ENCODE measurements at places on chromosomes 3 and 15. TPM values are rescaled to one million over a fixed set of nuclear protein-coding genes. Genes with fewer than 3 reads are reported as not detected.
A peak's percentile ranks its signal among the peaks of the same experiment; 100 is the strongest.

The LYZL4 gene
- total RNA-seq = not detected

The C2CD4A gene
- 0.14 TPM for total RNA-seq

The THSD4 gene
- total RNA-seq = 25.6 TPM

The SUSD5 gene
- total RNA-seq = 1.1 TPM

The BRK1 gene
- 112 TPM for total RNA-seq

The IL17RC gene
- 26.9 TPM for total RNA-seq

- no peaks in the 10 kb centered on the region for H3K27me3 ChIP-seq
- no peak for DNase-seq
- H3K4me3 ChIP-seq = no peak overlapping the region
- no peaks in the 10 kb centered on the region for H3K4me1 ChIP-seq
- no peak overlapping the region for H3K27ac ChIP-seq
- H3K36me3 ChIP-seq = no peaks in the 10 kb centered on the region
Observed at GRCh38 chr3:53566461-53567145, 72.2 kb downstream of the CACNA1D start.

- H3K27ac ChIP-seq = peak overlapping the region; percentile 94
- DNase-seq = no peak
- no peaks in the 10 kb centered on the region for H3K27me3 ChIP-seq
- H3K4me1 ChIP-seq = peaks cover 39% of the 10 kb centered on the region
- H3K4me3 ChIP-seq = peak overlapping the region; percentile 89
Observed at GRCh38 chr3:129440618-129441190, 680 bp downstream of the IFT122 start.

DNA sequence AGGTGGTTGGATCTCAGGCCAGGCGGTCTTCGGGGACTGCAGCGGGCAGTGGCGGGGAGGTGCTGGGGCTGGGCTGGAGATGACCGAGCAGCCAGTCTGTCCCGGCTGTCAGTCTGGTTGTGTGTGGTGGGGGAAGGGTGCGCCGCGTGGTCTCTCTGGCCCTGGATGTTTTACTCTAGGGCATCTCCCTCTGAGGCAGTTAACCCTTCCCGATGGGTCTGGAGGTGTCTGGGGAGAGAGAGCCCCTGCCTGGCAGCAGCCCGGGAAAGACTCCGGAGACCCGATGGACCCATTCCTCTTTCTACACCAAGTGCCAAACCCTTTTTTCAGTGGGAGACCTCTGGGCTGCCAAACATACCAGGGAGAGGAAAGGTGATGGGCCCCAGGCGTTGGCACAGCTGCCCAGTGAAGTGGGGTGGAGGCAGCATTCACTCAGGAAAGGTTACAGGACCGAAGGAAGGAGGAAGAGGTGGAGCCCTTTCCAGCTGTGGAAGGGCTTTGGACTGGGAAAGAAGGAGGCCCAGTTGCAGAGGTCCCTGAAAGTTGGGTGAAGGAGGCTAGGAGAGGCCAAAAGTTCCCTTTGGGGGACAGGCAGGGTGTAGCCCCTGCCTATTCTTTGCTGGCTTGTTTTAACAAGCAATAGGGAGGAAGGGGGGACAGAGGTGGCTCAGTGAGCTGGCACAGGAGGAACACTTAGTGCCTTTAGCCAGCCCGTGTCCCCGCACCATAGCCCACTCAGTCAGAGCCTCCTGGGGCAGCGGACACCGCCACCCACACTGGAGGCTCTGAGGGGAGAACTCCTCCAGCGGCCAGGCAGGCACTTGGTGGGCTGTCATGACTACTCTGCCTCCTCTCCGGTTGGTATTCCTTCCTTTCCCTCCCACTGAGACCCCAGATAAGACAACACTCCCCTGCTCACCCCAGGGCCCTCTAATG lies 2.7 kb upstream of the BAHD1 start:
- no peak overlapping the region for H3K4me3 ChIP-seq
- peaks cover 30% of the 10 kb centered on the region for H3K27me3 ChIP-seq
- DNase-seq = no peak
- H3K36me3 ChIP-seq = no peaks in the 10 kb centered on the region
- H3K27ac ChIP-seq = no peak overlapping the region

- H3K4me1 ChIP-seq = peaks cover 6% of the 10 kb centered on the region
- H3K36me3 ChIP-seq = no peaks in the 10 kb centered on the region
- H3K27ac ChIP-seq = peak overlapping the region; percentile 70
Observed at GRCh38 chr3:160448845-160449635, 546 bp downstream of the TRIM59 start.

DNA sequence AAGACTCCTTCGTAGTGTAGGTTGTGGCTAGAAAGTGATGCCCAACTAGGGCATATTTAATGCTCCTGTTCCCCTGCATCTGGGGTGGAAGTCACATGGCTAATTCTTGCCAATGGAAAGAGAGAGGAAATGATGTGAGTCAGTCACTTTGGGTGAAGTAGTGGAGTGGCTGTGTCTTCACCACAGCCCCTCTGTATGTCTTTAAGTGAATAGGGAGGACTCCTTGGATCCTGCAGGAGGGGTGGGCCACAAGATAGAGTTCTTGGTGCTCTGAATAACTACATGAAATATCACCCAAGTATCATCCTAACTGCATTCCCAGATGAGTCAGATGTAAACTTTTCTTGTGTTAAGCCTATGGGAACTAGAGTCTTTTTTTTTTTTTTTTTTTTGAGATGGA lies 17.8 kb upstream of the MB21D2 start:
- DNase-seq = no peak
- no peaks in the 10 kb centered on the region for H3K27me3 ChIP-seq
- H3K27ac ChIP-seq = no peak overlapping the region
- H3K4me1 ChIP-seq = no peaks in the 10 kb centered on the region
- no peaks in the 10 kb centered on the region for H3K36me3 ChIP-seq
- no peak overlapping the region for H3K4me3 ChIP-seq

DNA sequence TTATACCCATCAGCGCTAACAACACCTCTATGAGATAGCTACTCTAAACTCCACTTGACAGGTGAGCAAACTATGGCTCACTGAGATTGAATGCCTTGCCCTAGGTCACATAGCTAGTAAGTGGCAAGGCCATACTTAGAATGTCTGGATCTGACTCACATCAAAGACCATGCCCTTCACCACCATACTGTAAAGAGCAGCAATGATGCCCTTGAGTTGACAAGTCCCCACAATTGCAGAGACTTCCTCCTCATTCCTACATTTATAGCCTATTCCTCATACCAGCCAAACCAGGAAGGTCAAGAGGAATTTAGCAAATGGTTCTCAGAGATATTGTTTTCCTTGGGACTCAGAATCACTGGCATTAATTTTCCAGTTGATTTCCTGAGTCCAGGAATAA lies 157.8 kb upstream of the SNTN start:
- H3K27ac ChIP-seq = no peak overlapping the region
- H3K36me3 ChIP-seq = no peaks in the 10 kb centered on the region
- H3K4me1 ChIP-seq = no peaks in the 10 kb centered on the region
- no peaks in the 10 kb centered on the region for H3K27me3 ChIP-seq

DNA sequence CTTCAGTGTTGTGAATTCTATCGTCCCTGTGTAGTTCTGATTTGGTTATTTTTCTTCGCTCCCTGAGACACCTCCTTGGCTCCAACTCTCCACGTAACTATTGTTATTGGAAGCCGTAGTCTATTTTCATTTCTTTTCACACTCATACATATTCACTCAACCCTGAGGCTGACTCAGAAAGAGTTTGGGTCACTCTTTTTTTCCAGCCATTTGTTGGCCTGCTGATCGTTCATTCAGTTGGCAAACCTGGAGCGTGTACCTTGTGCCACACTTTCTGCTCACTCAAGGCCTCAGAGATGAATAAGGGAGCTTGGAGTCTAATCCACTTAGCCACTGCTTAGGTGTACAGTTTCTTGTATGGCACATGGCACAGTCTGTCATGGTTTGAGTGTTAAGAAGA lies 22.4 kb downstream of the GYG1 start:
- no peak overlapping the region for H3K4me3 ChIP-seq
- no peak for DNase-seq
- H3K4me1 ChIP-seq = no peaks in the 10 kb centered on the region
- H3K27ac ChIP-seq = no peak overlapping the region

DNA sequence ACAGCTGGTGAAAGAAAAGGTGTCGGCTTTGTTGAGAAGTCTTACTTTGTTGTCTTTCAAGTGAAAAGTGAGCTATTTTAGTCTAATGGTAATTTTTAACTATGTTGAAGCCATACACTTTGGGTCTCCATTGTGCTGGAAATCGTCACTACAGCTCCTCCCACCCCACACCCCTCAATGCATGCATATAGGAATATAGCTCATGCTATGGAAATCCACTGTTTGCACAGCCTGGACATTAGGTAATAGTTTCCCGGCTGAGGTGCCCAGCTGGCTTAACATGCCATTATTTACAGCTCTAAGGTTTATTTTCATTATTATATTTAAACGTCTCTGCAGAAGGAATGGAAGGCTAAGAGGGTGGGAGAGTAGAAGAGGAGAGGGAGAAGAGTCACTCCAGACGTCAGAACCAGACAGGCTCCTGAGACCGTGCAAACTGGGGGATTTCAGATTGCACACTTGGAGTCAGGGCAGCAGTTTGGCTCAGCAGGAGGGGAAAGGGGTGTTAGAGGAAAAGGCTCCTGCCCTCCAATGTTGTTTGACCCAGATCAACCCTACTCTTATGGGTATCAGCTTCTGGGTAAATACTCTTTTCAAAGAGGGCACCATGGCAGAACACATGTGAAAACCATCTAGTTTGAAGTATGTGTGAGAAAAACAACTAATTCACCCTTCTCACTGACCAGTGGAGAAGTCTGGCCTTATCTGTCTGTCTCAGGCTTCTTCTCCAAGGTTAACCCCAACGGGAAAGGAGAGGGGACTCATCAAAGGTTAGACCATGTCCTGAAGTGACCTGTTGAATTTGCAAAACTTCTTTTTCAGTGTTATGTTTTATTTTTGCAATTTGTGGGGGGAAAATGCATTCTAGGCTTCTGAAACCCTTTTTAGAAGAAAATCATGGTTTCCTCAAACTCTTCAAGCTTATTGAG lies 218.7 kb upstream of the CTDSPL start:
- no peaks in the 10 kb centered on the region for H3K27me3 ChIP-seq
- DNase-seq = no peak
- no peak overlapping the region for H3K4me3 ChIP-seq
- no peak overlapping the region for H3K27ac ChIP-seq

DNA sequence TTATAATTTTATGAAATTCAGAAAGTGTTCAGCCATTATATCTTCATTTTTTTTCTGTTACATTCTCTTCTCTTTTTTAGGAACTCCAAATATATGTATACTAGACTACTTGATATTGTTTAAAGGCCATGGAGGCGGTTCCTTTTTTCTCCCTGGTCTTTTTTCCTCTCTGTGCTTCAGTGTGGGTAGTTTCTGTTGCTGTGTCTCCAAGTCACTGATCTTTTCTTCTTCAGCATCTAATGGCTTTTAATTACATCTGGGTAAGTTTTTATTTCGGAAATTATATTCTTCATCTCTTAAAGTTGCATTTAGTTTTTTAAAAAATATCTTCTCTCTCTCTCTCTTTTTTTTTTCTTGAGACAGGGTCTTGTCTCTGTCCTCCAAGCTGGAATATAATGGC lies 8.9 kb downstream of the PIGX start:
- H3K4me3 ChIP-seq = no peak overlapping the region
- no peaks in the 10 kb centered on the region for H3K4me1 ChIP-seq
- H3K36me3 ChIP-seq = peaks cover 16% of the 10 kb centered on the region
- H3K27me3 ChIP-seq = no peaks in the 10 kb centered on the region
- DNase-seq = no peak

DNA sequence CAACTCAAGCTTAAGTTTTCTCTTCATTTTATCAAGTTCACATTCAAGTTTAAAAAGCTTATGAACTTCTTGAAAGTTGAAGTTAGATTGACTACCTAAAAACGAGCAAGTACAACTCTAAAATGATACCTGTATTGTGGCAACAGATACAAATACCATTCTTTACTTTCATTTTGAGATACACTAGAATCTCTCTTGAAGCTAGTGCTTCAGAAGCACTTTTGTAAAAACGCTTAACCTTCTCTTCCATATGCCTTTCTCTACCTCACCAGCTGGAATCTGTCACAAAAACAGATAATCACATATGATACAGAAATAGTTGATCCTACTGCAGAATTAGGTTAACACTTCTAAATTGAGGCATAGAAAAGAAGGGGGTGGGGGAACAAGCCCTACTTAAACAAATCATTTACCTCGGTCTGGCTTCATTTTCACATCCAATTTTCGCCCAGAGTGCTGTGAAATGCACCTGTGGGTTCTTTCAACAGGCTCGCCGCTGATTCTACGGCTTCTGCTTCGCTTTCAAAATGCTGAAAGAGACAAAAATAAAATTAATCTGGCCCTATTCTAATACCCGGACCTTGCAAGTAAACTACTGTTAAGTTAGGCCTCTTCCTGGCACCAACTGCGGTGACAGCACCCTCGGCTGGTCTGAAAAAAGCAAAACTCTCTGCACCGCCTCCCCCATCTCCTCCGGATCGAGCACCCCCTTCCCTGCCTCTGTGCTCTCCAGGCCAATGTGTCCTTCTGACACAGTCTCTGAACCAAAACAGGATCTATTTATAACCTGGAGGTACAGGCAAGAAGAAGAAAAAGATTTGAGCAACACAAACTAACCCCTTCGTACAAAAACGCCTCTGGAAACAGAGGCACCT lies 1.4 kb downstream of the ATOSA start:
- peak overlapping the region; percentile 75 for H3K4me3 ChIP-seq
- H3K36me3 ChIP-seq = peaks cover 30% of the 10 kb centered on the region
- H3K27ac ChIP-seq = peak overlapping the region; percentile 96
- H3K27me3 ChIP-seq = no peaks in the 10 kb centered on the region
- peaks cover 36% of the 10 kb centered on the region for H3K4me1 ChIP-seq
- peak; percentile 65 for DNase-seq

- H3K4me3 ChIP-seq = no peak overlapping the region
- no peaks in the 10 kb centered on the region for H3K36me3 ChIP-seq
- no peaks in the 10 kb centered on the region for H3K4me1 ChIP-seq
- H3K27me3 ChIP-seq = no peaks in the 10 kb centered on the region
Observed at GRCh38 chr3:176055836-176056235, 1141.4 kb downstream of the TBL1XR1 start.

DNA sequence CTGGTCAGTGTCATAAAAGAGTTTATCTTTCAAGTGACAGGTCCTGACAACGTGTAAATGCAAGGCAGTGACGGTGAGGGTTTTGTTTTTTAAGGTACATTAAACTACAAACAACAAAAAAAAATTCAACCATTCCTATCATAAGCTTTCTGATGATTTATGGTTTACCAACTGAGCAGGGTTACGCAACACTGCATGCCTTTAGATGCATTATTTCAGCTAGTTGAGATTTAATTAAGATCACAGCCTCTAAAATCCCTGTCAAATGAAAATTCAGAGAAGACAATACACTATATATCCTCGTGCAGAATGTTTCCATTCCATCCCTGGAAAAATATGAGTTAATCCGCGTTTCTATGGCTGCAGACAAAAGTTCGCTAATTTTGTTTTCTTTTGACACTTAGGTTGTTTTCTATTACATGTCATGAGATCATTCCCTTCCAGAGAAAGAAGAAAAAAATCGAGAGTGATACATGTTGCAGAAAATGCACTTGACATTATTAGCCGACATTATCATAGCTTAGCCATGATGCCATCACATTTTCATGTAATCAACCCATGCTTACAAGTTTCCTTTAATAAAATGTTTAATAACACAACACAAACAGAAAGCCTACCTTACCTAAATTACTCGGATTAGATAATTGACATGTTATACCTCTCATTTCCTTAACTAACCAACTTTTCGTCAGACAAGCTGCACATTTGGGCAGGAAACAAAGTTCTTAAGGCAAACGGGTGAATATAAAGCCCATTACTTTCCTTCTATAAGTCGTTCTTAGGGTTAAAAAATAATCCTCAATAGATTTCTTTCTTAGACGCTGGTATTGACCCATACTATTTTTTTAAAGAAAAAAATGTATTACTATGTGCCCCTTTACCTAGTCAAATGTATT lies 521.2 kb downstream of the FOXP1 start:
- no peaks in the 10 kb centered on the region for H3K27me3 ChIP-seq
- DNase-seq = no peak
- no peaks in the 10 kb centered on the region for H3K36me3 ChIP-seq

Measured in upper lobe of right lung (tissue), 1 donor.